T-helper 17 cell (primary cell): ENCODE measurements at places on chromosomes 12 and 14. TPM values are rescaled to one million over a fixed set of nuclear protein-coding genes. Genes with fewer than 3 reads are reported as not detected.

DNA sequence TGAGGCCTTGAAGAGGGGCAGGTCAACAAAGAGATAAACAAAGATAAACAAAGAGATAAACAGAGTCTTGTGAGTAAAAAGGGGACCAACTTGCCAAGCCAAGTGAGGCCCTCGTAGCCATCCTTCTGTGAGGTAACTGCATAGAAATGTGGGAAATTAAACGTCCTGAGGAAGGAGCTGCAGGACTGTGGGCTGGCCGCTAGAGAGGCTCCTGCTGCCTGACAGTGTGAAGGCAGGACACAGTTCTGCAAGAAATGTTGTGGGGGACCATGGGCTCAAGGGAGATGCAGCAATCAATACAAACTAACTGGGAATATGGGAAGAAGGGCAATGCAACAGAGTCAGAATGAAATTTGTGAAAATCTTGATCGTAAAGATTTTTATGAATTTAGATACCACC lies 91.9 kb downstream of the SLC8A3 start:
- no peak for DNase-seq

DNA sequence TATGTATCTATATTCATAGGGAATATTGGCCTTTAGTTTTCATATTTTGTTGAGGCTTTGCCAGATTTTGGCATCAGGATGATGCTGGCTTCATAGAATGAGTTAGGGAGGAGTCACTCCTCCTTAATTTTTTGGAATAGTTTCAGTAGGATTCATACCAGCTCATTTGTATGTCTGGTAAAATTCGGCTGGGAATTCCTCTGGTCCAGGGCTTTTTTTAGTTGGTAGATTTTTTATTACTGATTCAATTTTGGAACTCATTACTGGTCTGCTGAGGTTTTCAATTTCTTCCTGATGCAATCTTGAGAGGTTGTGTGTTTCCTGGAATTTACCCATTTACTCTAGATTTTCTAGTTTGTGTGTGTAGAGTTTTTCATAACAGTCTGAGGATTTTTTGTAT lies 175.2 kb downstream of the EPS8 start:
- DNase-seq, result no peak

DNA sequence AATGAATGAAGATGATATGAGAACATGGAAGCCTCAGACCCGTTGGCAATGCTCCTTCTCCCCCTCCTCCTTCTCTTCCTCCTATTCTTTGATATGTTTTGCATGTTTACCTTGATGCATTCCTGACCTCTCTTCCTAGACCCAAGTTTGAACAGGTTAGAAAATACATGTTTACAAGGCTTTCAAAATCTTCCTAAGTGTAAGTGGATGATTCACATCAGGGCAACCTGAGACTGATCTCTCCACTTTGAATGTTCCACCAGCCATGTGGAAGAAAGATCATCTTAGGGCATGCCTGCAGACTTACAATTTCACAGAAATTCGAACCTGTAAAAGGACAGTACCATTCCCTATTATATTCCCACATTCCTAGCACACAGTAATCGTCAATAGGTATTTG lies 18.0 kb upstream of the LDHB start:
- no peak for DNase-seq

DNA sequence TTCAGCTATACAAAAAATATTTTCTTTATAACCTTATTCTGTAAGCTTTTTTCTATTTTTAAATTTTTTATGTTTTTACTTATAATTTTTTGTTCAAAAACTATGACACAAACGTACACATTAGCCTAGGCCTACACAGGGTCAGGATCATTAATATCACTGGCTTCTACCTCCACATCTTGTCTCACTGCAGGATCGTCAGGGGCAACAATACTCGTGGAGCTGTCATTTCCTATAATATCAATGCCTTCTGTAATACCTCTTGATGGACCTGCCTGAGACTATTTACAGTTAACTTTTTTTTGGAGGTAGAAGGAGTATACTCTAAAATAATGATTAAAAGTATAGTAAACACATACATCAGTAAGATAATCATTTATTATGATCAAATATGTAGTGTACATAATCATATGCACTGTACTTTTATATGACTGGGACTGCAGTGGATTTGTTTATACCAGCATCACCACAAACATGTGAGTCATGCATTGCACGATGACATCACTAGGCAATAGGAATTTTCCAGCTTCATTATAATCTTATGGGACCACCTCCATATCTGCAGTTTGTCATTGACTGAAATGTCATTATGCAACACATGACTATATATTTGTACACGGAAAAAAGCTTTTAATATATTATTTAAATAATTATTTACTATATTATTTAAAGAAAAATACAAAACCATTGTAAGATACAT lies 18.5 kb upstream of the PMCH start:
- no peak for DNase-seq

- DNase-seq, result no peak
Observed at GRCh38 chr14:105710119-105711043, 184.0 kb downstream of the TMEM121 start.

- DNase-seq, result no peak
Observed at GRCh38 chr12:62400135-62400534, 66.5 kb upstream of the MON2 start.

- DNase-seq, result no peak
Observed at GRCh38 chr12:49631336-49631907, 8.1 kb downstream of the PRPF40B start.

The DHRS2 gene
- not detected for total RNA-seq

The GLIPR1L1 gene
- not detected for total RNA-seq

The RNASE11 gene
- total RNA-seq, result not detected

DNA sequence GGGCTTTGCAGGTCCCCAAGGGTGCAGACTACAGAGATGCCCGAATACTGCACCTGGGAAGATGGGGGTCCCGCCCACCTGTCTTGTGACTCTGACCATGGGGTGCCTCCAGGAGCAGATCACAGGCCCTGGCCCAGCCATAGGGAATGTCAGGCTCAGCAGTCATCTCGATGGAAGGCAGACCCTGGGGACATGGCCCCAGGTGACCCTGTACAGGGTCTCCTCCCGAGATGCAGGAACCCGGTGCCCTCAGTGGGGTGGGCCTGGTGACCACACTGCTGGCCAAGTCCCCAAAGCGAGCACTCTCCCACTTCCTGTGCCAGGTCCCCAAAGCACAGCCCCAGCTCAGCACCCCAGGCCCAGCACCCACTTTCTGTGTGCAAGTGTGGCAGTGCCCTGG lies 903.7 kb upstream of the USP15 start:
- no peak for DNase-seq
